ENCODE measurements at places on chromosomes 1 and 21.

DNA sequence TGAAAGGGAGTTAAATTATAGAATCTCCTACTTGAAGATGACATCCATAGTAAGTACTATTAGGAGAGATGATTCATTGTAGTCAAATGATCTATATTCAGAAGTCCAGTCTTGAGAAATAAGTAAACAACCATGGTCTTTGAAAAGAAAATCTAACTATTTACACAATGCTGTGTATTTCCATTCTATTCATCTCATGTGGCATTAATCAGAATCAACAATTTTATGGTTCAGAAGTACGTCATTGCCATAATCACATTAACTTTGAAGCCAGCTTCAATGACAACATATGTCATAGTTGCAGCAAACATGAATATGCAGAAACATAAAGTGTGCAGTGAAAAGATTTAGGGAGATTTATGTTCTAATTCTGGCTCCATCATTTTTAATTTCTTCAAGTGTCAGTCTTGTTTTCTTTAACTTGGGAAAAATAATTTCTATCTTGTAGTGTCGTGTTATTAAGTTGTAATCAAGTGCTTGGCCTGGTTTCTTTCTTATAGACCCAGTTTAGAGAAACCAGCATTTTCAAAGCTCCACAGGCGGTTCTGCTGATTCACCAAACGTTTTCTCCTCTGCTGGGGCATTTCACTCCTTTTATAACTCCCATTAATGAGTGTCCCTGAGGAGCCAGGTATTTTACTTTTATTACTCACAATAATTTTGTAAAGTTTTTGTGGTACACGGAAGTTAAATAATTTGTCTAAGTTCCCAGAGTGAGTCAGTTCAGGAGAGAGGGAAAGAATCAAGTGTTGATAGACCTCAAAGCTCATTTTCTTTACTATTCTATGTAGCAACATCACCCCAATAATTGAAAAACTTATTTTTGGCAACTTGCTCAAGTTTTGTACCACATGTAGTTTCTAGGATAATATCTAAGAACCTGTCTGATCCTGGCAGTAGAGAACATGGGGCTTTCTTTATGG, 35.9 kb upstream of the PTGS2 start:
- DNase-seq: no peak

DNA sequence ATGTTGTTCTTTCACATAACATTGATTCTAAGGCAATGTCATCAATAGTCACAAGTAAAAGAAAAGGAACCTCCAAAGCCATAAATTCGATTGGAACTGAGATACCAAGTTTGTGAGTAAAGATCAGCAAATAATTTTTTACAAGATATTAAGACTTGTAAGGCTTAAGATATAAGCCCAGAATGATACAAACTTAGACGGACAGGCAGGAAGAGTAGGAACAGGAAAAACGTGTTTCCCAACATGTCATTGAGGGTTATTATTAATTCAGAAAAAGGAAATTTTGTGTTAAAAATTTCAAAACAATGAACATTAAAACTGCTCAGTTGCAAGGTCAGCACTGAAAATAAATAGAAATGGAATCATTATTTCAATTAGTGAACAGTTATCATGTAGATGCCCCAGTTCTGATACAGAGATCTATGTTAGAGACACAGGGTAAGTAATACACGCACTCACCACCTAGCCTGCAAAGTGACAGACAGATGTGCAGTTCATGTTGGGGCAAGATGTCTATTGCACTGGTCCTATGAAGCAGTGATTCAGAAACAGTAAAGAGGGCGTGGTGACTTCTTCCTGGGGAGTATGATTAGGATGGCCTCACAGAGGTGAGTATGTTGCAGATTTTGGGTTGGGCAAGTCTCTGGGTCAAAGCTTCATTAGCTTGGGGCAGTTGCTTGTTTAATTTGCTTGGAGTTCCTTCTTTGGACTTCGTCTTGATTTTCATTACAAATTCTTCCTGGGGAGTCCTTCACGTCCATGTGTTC, 284.4 kb downstream of the SETD4 start:
- no peak for DNase-seq

- DNase-seq: no peak
Observed at GRCh38 chr1:18630511-18631495, at the start of gene PAX7. Gene PAX7 (plus strand): TSS chr1:18630846. CDS start chr1:18631604, 758 bp downstream.

- no peak for DNase-seq
Observed at GRCh38 chr1:196543833-196544232, 64.4 kb downstream of the KCNT2 start.

GRCh38 chr1:108130794-108131193, 69.3 kb downstream of the SLC25A24 start:
- DNase-seq: no peak

DNA sequence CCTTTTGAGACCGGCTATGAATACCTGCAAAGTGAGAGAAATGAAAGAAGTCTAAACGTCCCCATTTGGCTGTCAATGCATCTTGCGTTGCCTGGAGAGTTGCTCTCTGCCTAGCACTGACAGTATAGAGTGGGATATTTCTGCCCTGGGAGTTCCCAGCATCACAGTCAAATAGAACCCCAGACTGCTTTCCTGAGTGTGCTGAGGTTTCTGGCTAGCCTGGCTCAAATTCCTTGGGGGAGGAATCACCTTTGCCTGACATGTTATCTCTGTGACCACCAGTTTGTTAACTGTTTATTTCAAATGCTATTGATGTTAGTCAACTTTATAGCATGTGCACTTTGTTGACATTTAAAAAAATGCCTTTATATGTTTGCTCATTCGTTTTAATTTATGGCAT, 212.0 kb upstream of the FAM78B start:
- DNase-seq: no peak

DNA sequence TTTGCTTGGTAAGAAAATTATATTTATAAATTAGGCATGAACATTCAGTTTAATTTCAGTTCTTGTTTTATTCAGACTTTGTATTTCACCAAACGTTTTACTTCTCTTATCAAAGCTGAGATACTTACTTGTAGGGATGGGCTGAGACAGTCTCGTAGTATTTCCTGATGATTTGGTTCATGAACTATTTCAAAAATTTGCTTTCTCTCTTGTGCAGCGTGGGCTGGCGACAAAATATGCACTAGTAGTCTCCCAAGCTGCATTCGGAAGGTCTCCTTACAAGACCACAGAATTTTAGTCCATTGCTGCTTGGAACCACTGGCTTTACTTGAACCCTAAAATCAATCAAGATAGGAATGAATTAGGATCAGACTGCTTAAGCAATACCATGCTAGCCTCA, 91.7 kb upstream of the GNG4 start:
- DNase-seq: no peak

DNA sequence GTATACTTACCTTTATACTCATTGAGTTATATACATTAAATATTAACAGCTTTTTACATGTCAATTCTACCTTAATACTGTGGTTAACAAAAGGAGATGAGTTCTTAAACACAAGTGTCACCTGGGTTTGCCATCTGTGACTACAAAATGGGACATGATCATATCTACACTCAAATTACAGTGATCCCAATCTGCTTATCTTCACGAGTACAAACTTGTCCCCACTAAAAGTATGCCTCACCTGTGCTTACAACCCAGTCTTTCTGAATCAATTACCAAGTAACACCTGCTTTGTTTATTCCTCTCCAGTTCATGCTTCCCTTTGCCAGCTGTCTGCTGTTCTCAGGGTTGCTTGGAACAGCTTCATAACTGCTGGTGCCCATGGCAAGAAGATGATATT, 8.8 kb downstream of the CD1E start:
- DNase-seq: no peak

DNA sequence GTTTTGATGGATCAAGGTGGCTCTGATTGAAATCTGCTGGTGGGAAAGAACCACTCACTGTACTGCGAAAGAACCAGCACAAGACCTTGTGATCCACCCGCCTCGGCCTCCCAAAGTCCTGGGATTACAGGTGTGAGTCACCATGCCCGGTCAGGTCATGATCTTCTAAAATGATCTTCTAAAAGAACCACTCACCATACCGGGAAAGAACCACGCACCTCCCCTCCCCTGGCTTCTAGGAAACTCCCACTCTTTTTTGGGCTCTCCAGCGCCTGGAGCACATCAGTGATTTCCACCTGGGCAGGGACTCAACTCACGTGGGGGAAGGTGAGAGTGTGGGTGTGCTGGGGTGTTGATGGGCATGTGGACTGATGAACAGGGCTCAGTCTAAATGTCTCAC, 7.9 kb upstream of the RAB7B start:
- peak; percentile 27 for DNase-seq

DNA sequence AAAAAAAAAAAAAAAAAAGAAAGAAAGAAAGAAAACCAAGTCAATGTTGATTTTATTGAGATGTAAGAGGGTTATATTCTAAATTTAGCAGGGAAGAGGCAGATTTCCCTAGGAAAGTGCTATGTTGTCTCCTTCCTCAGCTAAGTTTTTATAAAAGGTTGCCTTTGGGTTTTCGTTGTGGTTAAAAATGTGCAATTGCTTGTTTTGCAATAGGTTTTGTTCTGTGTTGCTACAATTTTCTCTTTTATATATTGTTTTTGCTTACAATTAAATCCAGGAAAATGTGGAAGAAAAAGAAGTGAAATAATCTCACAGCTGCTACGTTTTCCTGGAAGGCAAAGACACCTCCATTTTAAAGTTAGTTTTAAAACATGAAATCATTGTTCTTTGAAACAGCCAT, 136.7 kb upstream of the C1orf105 start:
- no peak for DNase-seq

DNA sequence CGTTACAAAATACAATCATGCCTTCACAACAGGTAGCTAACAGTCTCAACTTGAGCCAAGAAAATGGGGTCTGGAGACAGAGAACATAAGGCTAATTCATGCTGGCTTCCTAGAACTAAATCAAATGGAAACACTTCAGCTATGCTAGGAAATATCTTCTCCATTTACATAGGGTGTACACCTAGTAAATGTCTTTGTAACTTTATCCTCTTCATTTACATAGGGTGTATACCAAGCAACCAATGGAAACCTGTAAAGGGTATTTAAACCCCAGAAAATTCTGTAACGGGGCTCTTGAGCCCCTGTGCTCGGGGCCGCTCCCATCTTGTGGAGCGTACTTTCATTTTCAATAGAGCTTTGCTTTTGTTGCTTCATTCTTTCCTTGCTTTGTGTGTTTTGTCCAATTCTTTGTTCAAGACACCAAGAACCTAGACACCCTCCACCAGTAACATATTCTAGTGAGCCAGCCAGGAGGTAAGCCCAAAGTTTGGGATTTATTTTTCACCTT, 19.5 kb upstream of the CYP4X1 start:
- DNase-seq: no peak

DNA sequence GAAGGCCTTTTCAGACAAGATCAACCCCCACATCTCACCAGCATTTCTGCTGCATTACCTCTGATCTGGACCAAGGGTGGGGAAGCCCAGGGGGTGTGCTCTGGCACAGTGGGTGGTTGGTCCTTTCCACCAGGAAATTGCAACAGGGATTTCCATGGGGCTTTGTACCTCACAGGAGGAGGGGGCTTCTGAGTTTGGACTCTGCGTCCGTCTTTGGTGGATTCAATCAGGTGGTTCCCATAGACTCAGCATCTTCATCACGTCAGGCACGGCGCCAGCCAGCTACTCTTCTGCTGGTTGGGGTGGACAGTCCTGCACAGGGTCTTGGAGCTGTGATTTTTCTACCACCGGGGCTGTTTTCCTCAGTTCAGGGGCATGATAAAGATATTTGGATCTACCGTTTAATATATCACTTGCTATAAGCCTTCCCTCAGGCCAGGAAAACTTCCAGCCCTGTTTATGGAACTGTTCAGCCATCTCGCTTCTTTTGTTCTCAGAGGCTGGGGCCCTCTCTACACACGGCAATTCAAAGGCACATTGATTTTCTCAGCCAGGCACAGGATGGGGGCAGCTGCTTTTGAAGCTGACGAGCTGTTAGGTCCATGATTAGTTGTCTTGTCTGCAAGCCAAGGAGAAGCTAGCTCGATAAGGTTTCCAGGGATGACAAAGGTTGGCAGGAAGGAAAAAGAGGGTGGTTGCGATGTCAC, 467.3 kb downstream of the CAMTA1 start:
- DNase-seq: no peak

DNA sequence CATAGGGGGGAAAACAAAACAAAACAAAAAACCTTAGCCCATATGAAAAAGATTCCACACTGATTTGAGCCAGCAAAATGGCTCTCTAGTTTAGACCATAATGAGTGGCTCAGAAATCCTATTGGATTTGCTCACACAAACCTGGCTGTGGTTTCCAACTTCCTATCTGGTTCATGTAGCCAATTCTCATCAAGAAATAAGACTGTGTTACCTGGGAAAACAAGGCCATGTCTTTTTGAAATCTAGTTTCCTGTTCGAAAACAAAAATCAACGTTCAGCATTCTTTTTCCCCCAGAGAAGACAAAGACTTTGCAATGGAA, 69.2 kb downstream of the TBX15 start:
- DNase-seq: no peak

GRCh38 chr1:65255035-65255655, 54.2 kb upstream of the DNAJC6 start:
- no peak for DNase-seq

Measured in stimulated activated CD4-positive, alpha-beta T cell treated with anti-CD3 and anti-CD28 coated beads, Interleukin-15, amount 100 ng/mL, for 24 hours (primary cell).